ENCODE measurements at places on chromosomes 1 and 21.

- no peak for DNase-seq
These were observed 2.4 kb downstream of the ZMYND12 start for GRCh38 chr1:42453386-42453785.

DNA sequence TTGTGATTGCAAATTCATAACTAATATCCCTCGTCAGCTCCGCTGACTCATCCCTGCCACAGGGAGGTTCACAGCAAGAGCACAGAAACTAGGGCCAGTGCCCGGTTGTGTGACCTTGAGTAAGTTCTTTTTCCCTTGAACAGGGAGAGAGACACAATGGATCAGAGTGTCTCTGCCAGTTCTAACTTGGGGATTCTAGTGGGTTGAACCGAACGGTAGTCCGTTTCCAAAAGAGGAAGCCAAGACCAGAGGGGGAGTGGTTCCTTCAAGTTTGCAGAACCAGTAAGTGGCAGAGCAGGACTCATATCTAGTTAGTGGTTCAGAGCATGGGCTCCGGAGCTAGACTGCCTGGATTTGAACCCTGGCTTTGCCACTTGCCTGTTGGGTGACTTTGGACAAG lies 4.9 kb upstream of the SHISA4 start:
- no peak for DNase-seq

GRCh38 chr1:247294282-247294681 lies 37.4 kb downstream of the ZNF496 start:
- DNase-seq = no peak

DNA sequence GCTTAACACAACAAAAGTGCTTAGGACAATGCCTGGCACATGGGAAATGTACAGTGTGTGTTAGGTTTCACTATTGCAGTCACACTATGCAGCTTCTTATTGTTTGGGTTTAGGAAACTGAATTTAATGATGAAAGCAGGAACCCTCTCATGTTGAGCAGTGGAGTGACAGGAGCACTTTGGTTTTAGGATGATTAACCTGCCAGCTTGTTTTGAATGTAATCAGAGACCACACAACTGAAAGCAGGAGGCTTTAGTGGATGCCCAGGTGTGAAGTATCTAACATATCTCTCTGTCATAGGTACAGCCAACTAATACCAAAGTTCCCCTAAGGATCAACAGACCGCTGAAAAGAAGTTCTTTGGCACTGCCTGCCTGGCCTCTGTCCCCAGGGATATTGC lies 406.9 kb upstream of the USP24 start:
- no peak for DNase-seq

GRCh38 chr1:30388386-30388785 lies 335.0 kb downstream of the MATN1 start:
- no peak for DNase-seq

DNA sequence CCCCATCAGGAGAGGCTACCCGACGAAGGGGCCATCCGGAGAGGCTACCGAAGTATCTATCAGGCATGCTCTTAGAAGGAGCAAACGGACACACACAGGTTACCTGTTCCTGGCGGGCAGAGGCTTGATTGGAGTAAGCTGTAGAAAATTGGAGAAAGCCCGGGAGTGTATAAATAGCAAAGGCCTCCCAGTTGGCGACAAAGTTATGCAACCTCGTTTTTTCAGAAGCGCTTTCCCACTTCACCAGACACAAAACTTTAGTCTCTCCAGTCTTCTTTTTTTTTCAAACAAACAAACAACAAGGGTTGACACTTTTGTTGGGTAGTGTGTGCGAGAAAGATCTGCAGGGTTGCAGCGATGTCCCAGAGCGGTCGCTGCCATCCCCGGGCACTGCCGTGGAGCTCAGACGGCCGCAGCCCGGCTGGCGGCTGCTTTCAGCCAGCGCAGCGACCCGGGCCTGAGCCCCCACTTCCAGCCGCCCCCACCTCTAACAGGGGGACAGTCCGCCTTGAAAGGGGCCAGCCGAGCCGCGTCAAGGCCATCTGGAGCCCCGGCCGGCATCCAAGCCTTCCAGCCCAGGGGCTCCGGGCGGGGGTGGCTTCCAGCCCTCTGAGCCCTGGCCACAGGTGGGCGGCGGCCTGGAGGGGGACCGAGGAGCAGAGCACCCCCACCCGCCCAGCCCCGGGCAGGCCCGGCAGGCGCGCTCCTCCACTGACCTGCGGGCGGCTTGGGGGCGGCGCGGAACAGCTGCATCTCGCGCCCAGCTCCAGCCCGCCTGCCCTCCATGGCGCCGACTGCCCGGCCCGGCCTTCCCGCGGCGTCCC lies 616 bp downstream of the MCOLN3 start:
- DNase-seq = no peak

GRCh38 chr1:228929476-228930027 lies 194.3 kb downstream of the RHOU start:
- no peak for DNase-seq

DNA sequence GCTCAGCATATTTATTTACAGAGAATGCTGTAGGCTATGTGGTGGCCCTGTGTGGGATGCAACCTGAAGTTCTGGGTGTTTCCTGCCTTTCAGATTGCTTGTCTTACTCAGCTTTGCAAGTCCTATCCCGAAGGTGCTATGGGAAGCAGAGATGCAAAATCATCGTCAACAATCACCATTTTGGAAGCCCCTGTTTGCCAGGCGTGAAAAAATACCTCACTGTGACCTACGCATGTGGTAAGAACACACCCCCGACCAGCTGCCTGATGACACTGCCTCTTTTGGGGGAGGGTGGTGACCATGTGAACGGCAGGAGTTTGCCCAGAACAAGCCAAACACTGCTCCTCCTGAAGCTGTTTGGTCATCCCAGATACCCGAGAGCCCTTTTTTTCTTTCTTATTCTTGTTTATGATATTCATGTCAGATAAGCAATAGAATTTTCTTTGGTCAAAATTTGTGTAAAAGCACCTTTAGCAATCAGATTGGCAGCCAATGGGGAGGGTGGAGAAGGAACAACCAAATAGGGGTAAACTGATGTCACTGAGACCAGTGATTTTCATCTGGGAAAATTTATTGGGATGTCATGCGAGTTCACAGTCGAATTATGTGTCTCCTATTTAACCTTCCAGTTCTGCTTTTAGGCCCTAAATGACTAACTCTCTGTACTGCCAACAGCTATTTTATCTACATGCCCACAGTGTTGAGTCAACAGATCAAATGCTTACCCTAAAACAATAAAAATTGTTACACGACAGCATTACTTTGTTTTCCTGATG lies 82.6 kb downstream of the EVA1C start:
- DNase-seq = no peak

DNA sequence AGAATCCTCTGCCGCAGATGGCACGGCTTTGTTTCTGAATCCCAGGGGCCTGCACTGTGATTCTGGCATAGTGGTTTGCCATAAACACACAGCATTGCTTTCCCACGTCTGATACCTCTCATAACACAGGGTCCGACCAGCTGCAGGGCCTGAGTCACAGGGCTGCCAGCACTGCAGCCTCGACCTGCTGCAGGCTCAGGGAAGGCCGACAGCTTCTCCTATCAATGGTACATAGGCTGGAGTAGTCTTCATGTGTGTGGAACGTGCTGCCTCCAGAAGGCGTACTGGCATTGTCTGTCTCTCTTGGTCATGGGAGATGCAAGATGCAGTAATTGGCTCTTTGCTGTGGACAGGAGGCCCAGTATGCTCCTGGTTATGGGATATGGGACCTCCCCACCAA lies 53.5 kb upstream of the PDE9A start:
- DNase-seq = no peak

DNA sequence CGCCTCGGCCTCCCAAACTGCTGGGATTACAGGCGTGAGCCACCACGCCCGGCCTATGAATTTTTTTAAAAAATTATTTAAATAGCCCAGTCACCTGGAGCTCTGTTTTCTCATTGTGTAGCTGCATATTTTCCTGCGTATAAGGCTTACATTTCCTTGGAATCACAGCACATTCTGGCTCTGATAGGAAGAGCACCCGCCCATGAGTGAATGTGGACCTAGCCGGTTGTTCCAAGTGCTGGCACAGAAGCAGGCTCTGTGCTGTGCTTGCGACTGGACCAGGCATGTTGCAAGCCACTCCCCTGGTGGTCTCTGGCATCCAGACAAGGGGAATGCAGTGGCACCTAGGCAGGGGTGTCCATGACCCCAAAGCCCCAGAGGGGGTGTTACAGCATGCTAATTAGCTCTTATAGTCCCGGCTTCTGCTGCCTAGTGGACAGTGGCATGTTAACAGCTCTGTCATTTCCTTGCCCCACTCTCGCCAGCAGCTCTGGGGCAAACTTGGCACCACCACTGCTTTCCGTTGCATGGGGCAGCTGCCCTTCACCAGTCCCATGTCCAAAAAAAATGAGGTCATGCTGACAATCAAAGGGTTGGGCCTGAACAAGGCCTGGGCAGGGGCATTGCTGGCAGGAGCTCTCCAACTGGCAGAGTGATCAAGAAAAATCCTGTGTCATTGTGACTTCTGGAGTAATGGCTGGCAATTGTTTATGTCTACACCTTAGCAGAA lies 5.2 kb upstream of the VTCN1 start:
- DNase-seq = no peak

DNA sequence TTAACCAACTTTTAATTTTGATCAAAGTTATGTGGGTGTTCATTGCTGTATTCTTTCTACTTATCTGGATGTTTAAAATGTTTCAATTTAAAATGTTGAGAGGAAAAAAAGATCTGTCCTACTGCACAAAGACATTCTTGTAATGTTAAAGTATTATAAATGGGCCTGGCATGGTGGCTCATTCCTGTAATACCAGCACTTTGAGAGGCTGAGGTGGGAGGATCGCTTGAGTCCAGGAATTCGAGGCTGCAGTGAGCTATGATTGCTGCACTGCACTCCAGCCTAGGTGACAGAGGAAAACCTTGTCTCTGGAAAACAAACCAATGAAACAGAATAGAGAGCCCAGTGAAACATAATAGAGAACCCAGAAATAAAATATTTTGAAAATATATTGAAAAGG lies 65.5 kb upstream of the LRRC8B start:
- DNase-seq = no peak

DNA sequence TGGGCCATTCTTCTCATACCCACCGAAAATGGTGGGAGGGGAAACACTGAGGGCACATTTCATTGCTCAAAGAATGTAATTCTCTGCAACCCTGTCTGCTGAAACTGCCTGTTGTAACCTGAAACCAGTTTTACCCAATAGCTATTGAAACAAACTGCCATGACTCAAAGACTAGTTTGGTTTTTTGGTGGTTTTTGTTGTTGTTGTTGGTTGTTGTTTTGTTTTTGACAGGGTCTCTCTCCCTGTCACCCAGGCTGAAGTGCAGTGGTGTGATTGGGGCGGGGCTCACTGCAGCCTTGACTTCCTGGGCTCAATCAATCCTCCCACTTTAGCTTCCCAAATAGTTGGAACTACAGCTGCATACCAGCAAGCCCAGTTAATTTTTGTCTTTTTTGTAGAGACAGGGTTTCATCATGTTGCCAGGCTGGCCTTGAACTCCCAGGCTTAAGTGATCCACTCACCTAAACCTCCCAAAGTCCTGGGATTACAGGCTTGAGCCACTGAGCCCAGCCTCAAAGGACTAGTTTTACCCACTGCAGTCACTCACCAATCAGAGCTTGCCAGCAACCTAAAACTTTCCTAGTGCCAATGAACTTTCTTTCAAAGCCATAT lies 2.1 kb upstream of the IPP start:
- DNase-seq = no peak

- no peak for DNase-seq
These were observed 107.9 kb downstream of the RYR2 start for GRCh38 chr1:237149857-237150256.

GRCh38 chr21:34223376-34223775 lies 140.4 kb upstream of the KCNE2 start:
- no peak for DNase-seq

GRCh38 chr1:71086331-71086730 lies 5.5 kb upstream of the ZRANB2 start:
- DNase-seq = no peak

- no peak for DNase-seq
These were observed 310.2 kb upstream of the ADAMTS5 start for GRCh38 chr21:27277110-27277509.

GRCh38 chr1:116999596-116999995 lies 2.0 kb upstream of the CD101 start:
- no peak for DNase-seq

- no peak for DNase-seq
These were observed 31.1 kb downstream of the ROR1 start for GRCh38 chr1:63804829-63805484.

GRCh38 chr21:16676391-16676790 lies 836.5 kb upstream of the CXADR start:
- no peak for DNase-seq

DNA sequence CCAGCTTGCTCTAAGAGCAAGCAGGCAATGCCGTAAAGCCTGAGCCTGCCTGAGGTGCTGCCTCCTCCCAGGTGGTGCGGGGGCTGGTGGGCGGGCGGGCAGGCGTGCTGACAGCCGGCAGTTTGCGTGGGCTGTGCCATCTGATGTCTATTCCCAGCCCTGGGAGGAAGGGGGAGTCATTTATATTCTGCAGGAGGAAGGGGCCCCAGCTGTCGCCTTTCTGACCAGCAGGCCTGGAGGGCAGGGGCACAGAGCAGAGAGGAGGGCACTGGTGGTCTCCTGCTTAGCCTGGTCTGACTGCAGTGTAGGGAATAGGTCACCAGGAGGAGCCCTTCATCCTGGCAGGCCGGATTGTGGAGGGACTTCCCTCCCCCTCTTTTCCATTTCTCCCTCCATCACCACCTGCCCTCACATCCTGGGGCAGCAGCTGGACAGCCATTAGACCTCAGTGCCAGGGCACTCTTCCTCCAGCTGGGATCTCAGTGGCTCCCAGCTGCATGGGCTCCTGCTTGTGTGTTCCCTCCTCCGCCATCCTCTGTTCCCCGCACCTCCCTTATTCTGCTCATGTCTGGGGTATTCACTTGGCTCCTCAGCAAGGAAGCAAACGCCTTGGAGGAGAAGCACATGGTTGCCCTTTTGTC lies 4.4 kb downstream of the CYB561D1 start:
- DNase-seq = no peak

GRCh38 chr1:115547696-115548095 lies 94.1 kb upstream of the VANGL1 start:
- DNase-seq = no peak

DNA sequence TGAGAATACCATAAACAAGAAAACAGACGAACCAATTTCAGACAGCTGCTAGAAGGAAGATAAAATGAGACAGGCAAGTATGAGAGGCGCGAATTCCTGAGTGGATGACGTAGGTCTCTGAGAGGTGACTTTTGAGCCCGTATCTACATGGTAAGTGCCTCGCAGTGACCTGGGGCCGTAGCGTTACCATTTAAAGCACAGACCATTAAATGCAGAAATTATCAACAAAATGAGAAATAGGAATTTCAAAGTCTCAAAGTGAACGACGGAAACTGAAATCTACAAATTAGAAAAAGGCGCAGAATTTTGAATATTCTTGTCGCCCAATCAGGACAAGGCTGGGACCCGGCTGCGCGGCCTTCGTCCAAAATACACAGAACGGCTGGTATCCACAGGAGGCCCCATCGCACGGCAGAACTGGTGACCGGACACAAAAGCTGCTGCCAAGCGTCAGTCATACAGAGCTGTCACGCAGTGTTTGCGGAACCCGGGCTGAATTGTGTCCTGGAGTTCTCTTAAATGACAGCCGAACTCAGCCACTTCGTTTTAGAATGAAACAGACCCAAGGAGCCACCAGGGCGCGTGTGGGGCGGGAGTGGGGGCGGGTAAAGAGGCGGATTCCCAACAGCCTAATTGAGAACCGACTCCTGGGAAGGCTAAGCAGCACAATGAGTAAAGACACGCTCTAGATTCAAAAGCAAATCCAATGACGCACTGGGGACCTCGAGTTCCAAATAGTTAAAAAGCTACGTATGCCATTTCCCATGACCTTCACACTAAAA lies 13.8 kb upstream of the BOLA1 start:
- peak; percentile 33 for DNase-seq

- DNase-seq = no peak
These were observed 99.0 kb downstream of the ZNF281 start for GRCh38 chr1:200310824-200311223.

All from stimulated activated CD8-positive, alpha-beta memory T cell treated with anti-CD3 and anti-CD28 coated beads, Interleukin-7, amount 100 ng/mL, for 24 hours (primary cell).